Left cardiac atrium (tissue), 4 donors: ENCODE measurements at places on chromosomes 3 and 15. TPM values are rescaled to one million over a fixed set of nuclear protein-coding genes. Genes with fewer than 3 reads are reported as not detected.

- DNase-seq = no peak
Measured at GRCh38 chr15:41501931-41502794, 8.5 kb downstream of the ITPKA start.

The TM4SF4 gene
- total RNA-seq = 0.59 TPM

GRCh38 chr15:94538280-94538679, 306.9 kb downstream of the MCTP2 start:
- DNase-seq = no peak

- DNase-seq = no peak
Measured at GRCh38 chr3:89783341-89783927, 676.0 kb downstream of the EPHA3 start.

- no peak for DNase-seq
Measured at GRCh38 chr3:147369661-147370123, 36.7 kb downstream of the ZIC4 start.

The SCAMP2 gene
- 65.2 TPM for total RNA-seq

The GOLGA6B gene
- total RNA-seq = not detected

The RASGRF1 gene
- total RNA-seq = not detected

DNA sequence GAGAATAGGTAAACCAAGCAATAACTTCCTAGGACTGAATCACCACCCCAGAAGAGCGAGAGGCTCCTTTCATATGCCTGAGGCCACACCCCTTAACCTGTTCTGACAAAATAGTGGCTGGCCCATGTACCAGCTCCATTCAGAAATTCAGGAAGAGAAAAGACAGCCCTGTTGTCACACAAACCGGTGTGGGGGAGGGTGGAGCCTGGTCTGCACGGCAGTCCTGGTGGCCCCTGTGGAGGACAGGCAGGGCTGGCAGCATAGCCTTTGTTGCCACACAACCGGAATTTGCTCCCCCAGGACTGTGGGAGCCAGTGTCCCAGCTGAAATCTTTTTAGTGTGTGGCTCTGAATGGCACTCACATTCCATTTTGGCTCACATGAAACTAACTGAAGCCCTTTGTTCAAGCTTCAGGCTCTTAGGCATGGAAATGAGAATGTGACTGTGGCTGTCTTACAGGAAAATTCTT, 23.8 kb downstream of the RLBP1 start:
- no peak for DNase-seq

- DNase-seq = no peak
Measured at GRCh38 chr3:76715426-76715825, 324.5 kb upstream of the ROBO2 start.

The GUCA1C gene
- not detected for total RNA-seq

The TMEM212 gene
- total RNA-seq = not detected
